ENCODE measurements at places on chromosomes 2 and 18.

DNA sequence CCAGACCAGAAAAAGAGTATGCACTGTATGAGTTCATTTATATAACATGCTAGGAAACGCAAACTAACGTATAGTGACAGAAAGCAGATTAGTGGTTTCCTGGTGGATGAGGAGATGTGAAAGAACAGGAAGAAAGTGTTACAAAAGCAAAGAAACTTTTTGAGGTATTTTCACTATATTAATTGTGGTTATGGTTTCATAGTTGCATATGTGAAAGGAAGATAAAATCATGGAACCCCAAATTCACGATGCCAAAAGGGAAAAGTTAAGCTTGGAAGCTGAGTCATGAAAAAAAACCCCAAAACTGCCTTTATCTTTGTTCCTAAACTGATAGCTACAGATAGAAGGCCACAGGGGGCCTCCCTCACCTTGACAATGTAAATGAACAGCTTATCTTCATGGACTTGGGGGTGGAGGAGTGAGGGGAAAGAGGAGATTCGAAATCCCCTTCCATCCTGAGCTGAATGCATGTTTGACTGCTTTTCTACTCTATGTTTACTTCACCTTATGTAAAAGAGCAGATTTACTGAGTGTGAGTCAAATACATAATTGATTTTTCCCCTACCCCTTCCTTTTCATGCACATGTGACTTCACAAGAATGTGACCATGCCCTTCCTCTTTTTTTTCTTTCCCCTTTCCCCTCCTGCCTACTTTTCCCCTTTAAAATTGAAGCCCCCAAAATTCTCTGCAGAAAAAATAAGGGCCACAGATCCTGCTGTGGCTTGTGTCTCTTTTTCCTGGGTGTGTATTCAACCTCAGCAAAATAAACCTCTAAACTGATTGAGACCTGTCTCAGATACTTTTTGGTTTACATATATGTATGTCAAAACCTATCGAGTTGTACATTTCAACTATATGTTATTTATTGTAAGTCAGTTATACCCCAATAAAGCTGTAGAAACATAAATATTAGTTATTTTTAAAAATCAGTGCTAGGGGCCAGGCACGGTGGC, 100.1 kb upstream of the TLK1 start:
- no peak for DNase-seq

- no peak for DNase-seq
Measured at GRCh38 chr2:60476206-60476954, 77.1 kb downstream of the BCL11A start.

DNA sequence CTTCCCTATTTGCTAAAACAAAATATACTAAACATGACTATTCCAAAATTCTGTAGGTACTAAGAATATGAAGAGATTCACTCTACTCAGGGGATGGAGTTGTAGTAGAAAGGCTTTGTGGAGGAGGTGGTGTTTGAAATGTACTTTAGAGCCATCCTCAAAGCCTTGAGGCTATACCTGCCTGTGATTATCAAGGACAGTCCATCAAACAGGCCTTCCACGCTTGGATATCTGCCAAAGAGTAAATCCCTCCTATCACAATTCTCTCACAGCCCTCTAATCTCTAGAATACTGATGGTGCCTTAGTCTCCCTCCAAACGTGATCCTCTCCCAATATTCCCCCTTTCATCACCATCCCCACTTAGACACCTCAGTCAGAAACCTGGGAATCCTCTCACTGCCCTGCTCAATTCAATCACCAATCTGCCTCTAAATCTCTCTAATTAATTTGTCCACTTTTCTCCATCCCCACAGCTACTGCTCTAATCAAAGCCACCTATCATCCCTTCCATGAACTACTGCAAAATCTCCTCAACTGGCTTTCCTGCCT, 13.1 kb downstream of the SOS1 start:
- DNase-seq = no peak

DNA sequence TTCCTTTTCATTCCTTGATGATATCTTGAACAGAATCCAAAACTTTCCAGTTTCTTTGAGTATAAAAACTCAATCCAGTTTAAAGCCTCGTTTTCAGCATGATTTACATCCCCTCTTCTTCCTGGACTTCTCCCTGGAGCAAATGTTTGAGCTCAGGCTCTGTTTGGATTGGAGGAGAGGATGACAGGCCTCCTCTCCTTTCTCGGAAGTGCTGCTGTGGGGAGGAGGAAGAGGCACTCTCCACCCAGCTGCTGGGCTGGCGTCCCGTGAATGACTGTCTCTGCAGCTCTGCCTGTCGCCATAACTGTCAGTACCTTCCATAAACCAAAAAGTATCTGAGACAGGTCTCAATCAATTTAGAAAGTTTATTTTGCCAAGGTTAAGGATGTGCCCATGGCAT, 238.2 kb upstream of the AGAP1 start:
- DNase-seq = no peak

GRCh38 chr2:160228141-160228917, 28.3 kb upstream of the ITGB6 start:
- peak; percentile 91 for DNase-seq

- DNase-seq = no peak
Measured at GRCh38 chr2:171083451-171083850, 77.2 kb downstream of the TLK1 start.

DNA sequence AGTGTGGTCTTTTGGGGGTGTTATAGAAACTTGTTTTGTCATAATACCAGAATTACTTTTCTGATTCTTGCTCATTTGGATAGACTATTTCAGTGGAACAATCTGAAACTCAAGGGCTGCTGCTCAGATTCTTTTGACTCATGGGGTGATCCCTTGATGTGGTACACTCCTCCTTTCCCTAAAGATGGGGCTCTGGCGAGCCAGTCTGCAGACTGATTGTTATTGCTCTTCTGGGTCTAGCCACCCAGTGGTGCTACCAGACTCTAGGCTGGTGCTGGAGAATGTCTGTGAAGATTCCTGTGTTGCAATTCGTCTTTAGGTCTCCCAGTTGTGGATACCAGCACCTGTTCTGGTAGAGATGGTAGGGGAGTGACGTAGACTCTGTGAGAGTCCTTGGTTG, 4.2 kb upstream of the MARS2 start:
- DNase-seq = no peak

DNA sequence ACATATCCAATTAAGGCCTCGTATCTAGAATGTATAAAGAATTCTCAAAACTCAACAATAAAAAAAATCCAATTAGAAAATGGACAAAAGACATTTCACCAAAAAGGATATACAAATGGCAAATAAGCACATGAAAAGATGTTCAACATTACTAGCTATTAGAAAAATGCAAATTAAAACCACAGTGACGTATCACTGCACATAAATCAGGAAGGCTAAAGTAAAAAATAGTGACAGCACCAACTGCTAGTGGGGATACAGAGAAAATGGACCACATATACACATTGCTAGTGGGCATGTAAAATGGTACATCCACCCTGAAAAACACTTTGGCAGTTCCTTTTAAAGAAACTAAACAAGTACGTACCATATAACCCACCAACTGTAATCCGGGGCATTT, 59.7 kb downstream of the SMAD4 start:
- no peak for DNase-seq

GRCh38 chr2:107984707-107985106, 1.6 kb upstream of the SLC5A7 start:
- DNase-seq = no peak

Measured in mammary epithelial cell (primary cell).